ENCODE measurements at places on chromosomes 6 and 20.

- no peak for DNase-seq
Measured at GRCh38 chr6:156461647-156462046, 315.5 kb upstream of the ARID1B start.

GRCh38 chr20:63186528-63187316, 29.2 kb downstream of the YTHDF1 start:
- DNase-seq = no peak

DNA sequence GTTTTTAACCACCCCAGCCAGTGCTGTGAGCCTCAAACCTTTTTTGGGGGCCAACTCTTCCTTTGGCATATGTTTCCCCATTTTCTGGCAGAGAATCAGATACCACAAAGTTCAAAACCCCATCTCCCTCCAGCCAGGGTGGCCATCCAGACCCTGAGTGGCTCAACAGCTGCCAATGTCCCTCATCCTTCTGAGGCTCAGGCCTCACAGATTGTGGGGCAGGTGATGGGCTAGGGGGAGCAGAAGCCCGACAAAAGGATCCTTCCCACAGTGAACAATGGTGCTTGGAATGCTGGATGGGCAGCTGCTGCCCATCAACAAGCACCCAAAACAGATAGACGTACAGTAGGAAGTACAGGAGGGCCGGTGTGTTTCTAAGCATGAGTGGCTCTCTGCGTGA, 42.6 kb upstream of the IL17A start:
- DNase-seq = no peak

- DNase-seq = no peak
Measured at GRCh38 chr20:20551409-20551808, 161.0 kb downstream of the RALGAPA2 start.

DNA sequence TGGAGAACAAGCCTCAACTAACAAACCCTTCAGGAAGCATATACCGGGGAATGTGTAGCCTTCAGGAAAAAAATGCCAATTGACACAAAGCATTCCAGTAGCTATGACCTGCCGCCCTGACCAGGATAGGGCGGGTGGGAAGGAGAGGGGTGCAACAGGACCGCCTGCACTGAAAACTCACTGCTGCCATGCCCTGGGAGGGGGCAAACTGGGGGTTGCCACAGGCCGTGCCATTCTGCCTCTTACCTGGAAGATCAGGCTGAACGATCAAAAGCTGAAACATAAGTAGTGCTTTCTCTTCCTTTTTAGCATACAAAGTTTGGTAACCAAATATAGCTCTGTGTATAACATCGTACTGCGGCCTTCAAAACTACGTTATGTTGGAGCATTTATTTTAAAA, 21.7 kb downstream of the NR2E1 start:
- DNase-seq = peak; percentile 24

- no peak for DNase-seq
Measured at GRCh38 chr20:20251317-20251716, 116.6 kb upstream of the INSM1 start.

DNA sequence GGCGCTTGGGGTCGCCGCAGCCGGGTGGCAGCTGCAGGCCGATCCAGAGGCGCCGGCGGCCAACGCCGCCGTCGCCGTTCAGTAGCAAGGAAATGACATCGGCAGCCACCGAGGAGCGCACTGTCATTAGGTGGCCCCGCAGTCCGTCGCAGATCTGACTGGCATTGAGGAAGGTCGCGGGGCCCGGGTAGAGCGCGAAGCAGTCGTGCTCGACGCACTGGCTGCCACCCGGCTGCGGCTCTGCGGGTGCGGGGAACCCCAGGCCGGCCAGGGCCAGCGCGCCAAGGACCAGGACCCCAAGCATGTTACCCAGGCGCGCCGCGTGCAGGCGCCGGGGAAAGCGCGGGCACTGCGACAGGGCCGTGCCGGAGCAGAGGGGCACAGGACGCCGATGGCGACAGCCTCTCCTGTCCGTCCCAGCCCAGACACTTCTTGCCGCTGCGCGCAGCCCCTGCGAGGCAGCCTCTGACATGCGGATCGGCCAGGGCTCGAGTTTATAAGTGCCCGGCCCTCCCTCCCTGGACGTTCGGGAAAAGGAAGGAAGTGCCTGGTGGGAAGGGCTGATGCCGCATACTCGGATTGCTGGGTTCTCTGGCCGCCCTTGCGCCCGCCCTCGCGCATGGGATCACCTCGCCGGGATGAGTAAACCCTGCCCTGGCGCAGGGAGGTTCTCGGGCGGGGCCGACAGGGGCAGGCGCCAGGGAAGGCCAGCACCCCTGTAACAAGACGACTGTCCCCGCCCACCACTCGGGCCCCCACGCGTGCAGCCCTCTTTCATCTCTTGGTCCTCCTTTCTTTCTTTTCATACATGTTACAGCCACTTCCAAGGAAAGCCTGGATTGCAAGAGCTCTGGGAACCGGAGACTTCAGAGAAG, at the start of gene THBD:
TSS of gene THBD (minus strand) at position 472 of the 875 bp plus-strand sequence. CDS start at position 304, 168 bp downstream.
- no peak for DNase-seq

DNA sequence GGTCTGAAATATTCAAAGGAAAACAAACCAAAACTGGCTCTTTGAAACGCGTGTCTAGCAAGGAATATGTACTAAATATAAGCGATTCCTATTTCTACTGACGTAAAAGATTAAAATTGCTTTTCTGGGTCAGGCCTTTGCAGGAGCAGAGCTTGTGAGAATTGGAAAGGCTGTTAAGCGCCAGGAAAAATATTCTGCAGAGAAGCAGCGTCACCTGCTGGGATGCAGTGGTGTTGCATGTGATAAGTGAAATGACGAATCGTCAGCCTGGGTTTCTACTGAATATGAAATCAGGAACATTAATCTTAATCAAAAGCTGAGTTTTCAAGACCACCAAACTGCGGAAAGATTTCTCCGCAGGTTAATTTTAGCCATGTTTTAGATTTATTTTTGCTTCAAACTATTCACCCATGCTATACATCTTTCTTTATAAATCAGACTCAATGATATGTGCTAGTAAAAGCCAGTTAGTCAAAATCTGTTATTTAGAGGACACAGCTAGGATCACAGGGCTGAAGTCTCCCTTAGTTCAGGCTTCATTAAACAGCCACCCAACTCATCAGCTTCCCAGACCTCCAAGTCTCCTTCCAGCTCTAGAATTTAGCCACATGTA, 67.4 kb downstream of the ALDH8A1 start:
- DNase-seq = peak; percentile 81

DNA sequence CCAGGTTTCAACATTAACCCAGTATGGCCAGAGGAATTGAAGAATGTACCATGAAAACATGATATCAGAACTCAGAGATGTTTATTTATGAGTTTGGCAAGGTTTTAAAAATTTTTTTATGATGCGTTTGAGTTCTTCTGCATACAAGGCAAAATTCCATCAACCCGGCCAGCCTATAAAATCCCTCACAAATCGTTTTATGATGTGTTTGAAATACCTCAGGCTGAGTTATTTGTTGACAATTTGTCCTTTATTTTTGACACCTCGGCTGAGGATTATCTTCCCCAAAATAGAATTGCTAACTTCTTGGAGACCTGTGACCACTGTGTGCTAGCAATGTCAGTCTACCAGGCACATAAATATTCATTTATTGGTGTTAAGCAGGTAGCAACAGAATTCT, 91.9 kb upstream of the SLC24A3 start:
- no peak for DNase-seq

DNA sequence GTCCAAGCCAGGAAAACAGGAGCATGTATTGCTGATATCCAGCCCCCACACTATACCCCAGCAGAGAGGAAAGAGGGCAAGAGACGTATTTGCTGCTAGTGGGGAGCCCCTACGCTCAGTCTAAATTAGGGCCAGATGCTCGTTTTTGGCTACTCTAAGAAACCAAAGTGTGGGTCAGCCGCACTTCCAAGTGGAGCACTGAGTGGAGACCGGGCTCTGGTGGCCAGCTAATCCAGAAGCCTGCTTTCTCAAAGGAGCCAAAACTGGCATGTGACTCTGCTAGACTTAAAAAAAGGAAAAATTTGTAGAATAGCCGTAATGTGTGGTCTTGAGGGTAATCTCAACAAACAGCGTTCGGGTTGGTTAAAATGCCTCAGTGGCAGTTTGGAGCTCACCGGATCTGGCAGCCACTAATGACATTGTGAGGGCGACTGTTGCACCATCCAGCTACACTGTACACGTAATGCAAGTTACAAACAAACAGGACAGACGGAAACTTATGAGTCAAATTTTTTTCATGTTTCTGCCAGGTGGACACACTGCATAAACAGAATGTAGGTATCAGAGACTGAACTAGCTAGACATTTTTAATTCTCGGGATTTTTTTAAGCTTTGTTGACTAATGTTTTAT, 230.9 kb downstream of the FOXC1 start:
- DNase-seq = no peak

- no peak for DNase-seq
Measured at GRCh38 chr20:43842126-43843020, 72.3 kb upstream of the TOX2 start.

DNA sequence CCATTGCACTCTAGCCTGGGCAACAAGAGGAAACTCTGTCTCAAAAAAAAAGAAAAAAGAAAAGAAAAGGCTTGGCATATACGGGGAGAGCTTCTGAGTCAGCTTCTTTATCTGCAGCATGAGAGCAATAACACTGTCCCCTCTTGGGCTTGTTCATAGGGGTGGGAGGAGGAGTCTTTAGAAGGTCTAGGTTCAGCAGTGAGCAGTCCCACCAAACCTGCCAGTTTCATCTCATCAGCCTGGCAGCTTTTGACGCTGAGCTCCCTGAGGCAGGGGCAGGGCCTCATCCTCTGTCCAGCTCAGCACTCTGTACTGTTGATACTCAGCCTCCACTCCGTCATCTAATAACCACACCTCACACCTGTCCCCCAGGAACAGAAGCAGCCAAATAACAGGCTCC, 5.6 kb upstream of the C6orf132 start:
- no peak for DNase-seq

- peak; percentile 85 for DNase-seq
Measured at GRCh38 chr6:25017932-25018567, 82.3 kb upstream of the RIPOR2 start.

- DNase-seq = no peak
Measured at GRCh38 chr6:22219925-22220324, 76.9 kb downstream of the PRL start.

- DNase-seq = peak; percentile 62
Measured at GRCh38 chr6:132768051-132768517, 10.4 kb upstream of the VNN2 start.

DNA sequence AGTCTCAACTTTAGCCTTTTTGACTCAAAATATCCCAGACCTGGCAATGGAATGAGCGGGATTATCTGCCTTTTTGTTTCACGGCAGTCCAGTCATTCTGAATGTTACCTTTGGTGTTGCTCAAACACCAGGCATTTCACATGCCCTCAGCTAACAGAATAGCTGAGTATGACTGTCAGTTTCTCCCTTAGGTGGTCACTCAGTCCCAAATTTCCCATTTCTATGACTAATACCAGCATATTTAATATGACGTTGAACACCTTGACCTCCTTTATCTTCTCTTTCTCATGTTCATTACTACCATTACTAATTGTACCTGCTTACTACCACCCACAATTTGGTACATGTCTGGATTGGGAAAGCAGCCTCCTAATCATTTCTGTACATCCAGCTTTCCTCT, 65.2 kb downstream of the EDN1 start:
- DNase-seq = no peak

DNA sequence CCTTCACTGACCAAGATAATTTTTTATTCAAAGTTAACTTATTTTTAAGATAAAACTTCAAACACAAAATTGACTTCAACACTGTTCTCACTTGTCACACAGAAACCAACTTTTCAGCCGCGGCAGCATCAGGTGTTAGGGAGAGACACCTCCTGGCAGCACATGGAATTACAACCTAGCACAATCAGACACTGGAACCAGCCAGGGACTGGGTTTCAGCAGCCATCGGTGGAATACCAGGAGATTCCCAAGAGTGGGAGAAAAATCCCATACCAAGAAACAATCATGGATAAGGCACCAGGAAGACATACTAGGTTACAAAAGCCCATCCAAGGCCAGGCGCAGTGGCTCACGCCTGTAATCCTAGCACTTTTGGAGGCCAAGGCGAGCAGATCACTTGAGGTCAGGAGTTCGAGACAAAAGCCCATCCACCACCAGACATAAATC, 70.0 kb downstream of the SNX5 start:
- DNase-seq = peak; percentile 81
